Stimulated activated CD8-positive, alpha-beta memory T cell treated with anti-CD3 and anti-CD28 coated beads, Interleukin-7, amount 100 ng/mL, for 24 hours (primary cell): ENCODE measurements at places on chromosomes 16 and 17.

DNA sequence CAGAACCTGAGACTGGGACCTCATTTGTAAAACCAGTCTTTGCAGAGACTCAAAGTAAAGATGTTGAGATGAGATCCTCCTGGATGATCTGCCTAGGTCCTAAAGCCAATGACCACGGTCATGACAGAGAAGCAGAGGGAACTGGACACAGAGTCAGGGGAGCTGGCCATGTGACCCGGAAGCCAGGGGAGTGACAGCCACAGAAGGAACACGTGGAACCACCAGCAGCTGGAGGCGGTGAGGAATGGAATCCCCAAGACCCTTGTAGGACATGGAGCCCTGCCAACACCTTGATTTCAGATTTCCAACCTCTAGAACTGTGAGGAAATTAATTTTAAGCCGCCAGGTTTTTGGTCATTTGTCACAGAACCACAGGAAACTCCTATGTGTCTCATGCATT is 37.0 kb downstream of the USP22 start:
- DNase-seq, result no peak

GRCh38 chr17:17300624-17301568 is 2.3 kb upstream of the NT5M start:
- DNase-seq, result no peak

- DNase-seq, result no peak
Measured at GRCh38 chr16:79307214-79307613, 293.3 kb downstream of the MAF start.

DNA sequence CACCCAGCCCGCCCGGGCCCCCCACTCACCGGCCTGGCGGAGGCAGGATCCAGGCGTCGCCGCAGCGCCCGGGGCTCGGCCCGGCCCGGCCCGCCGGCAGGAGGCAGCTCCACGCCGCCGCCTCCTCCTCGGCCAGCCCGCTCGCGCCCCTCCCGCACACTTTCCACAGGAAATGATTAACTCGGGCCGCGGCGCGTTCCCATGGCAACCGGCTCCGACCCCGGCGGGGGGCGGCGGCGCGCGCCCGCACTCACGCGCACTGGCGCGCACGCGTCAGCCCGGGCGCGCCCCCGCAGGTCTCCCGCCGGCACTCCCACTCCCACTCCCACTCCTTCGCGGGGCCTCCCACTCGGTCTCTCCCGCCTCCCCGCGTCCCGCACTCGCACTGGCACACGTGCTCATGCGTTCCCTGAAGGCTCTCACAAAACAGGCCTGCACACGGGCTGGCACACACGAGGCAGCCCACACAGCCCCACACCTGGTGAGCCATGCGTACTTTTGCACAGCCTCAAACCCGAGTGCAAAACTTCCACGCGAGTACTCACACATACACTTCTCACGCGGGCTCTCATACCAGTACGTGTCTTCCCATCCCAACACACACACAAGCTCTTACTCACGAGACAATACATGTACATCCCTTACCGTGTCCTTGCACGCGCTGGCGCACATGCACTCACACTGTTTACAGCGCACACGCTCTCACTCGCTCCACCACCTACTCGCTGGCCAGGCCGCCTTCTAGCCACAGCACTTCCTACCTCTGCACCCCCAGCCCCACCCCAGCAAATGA is at the start of gene KIFC3:
Gene KIFC3 (minus strand): TSS at position 151 of the 793 bp plus-strand sequence. CDS start 4,248 bp downstream, outside the sequence.
- peak; percentile 60 for DNase-seq

GRCh38 chr16:54325616-54326265 is 39.2 kb upstream of the IRX3 start:
- DNase-seq, result no peak

DNA sequence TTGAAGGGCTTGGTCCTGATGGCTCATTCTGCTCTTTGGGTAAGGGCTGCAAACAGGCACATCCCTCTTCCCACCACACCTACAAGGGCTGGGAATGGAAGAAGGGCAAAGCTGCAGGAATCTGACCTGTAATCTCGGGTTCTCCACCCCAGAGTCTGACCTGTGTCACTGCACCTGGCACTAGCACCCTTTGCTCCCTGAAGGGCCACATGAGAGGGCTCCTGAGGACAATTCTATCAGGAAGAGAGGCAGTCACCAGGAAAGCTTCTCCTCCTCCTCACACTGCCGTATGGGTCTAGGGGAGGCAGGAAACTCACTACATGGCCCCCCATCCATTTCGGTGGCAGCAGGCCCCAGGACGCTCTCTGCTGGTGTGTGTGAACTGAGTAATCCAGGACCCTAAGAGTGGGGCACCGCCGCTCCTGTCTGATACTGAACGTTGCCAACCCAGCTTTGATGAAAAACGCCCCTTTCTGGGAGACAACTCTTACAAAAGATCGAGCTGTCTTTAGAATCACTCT is 26.4 kb downstream of the TTLL6 start:
- DNase-seq, result no peak

DNA sequence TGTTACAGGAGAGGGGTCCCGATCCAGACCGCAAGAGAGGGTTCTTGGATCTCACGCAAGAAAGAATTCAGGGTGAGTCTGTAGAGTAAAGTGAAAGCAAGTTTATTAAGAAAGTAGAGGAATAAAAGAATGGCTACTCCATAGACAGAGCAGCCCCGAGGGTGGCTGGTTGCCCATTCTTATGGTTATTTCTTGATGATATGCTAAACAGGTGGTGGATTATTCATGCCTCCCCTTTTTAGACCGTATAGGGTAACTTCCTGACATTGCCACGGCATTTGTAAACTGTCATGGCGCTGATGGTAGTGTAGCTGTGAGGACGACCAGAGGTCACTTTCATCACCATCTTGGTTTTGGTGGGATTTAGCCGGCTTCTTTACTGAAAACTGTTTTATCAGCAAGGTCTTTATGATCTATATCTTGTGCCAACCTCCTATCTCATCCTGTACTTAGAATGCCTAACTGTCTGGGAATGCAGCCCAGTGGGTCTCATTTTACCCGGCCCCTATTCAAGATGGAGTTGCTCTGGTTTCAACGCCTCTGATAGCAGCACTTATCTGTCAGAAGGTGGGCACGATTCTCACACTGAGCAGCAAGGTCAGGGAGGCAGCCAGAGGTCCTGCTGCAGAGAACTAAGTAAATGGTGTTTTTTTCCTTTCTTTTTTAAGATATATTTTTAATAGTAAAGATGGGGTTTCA is 26.5 kb upstream of the XYLT2 start:
- DNase-seq, result no peak

GRCh38 chr16:49051576-49051975 is 230.1 kb downstream of the CBLN1 start:
- DNase-seq, result no peak

GRCh38 chr16:51557670-51558069 is 406.6 kb upstream of the SALL1 start:
- DNase-seq, result no peak

DNA sequence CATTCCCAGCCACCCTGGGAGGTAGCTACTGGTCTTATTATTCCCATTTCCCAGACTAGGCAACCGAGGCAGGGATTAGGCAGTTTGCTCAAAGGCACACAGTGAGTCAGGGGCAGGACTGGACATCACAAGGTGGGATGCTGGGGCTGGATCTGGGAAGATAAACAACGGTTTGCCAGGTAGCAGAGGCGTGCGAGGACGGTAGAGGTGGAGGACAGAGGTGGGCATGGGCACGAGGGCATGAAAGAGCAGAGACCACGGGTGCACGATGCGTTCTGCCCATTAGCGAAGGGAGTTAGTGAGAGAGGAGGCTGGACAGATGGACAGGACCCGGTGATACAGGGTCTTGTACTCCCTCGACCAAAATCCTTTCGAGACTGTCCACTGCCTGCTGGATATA is 148.0 kb downstream of the SDK2 start:
- no peak for DNase-seq

GRCh38 chr16:53952215-53953208 is 248.6 kb downstream of the FTO start:
- DNase-seq, result no peak
